ENCODE measurements at places on chromosomes 2 and 18. TPM values are rescaled to one million over a fixed set of nuclear protein-coding genes. Genes with fewer than 3 reads are reported as not detected.

LRP2 gene
- 0.02 TPM for total RNA-seq

ABHD1 gene
- not detected for total RNA-seq

TRABD2A gene
- 97.7 TPM for total RNA-seq

MROH2A gene
- not detected for total RNA-seq

CCDC102B gene
- 2.3 TPM for total RNA-seq

RAMP1 gene
- 17.4 TPM for total RNA-seq

B3GNT7 gene
- total RNA-seq, result not detected

UGT1A5 gene
- not detected for total RNA-seq

LAMA3 gene
- 1.2 TPM for total RNA-seq

C2orf92 gene
- 8.3 TPM for total RNA-seq

RDH14 gene
- 14.2 TPM for total RNA-seq
